ENCODE measurements at places on chromosomes 5 and 9.

DNA sequence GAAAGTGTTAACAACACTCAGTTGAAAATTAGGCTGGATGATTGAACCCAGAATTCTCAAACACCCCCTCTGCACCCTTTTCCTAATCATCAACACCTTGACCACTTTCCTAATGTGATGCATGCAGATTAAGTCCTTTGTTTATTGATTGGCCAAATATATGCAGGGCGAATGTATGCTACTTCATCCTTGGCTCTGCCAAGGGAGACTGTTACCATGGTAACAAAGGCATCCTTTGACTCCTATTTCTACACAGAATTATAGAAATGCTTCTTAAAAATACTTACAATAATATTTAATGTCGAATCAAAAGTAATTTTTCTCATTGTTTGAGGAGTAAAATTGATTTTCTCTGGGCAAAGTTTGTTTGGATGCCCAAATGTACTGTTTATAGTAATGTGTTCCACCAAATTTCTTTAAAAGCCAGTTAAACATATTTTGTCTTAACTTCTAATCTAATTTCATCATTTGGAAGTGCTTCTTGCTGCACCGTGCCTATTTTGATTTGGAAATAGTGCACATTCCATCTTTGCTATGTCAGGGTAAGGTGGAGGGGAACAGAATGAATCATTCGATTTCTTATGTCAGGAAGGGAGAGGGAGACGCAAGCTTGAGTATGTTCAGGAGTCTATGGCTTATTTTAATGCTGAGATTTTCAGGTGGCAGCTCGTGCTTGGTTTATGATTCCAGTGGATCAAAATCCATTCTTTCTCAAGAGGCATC is 1384.3 kb upstream of the WWC1 start:
- DNase-seq: no peak

GRCh38 chr9:92971776-92972175 is 24.5 kb downstream of the FGD3 start:
- no peak for DNase-seq

- DNase-seq: peak; percentile 50
Observed at GRCh38 chr9:97109194-97109811, 70.4 kb upstream of the CTSV start.

- no peak for DNase-seq
Observed at GRCh38 chr9:109652971-109653370, 127.0 kb upstream of the PALM2AKAP2 start.

- no peak for DNase-seq
Observed at GRCh38 chr9:17476401-17476800, 102.5 kb upstream of the SH3GL2 start.

- no peak for DNase-seq
Observed at GRCh38 chr5:12902611-12903010, 998.4 kb upstream of the CTNND2 start.

DNA sequence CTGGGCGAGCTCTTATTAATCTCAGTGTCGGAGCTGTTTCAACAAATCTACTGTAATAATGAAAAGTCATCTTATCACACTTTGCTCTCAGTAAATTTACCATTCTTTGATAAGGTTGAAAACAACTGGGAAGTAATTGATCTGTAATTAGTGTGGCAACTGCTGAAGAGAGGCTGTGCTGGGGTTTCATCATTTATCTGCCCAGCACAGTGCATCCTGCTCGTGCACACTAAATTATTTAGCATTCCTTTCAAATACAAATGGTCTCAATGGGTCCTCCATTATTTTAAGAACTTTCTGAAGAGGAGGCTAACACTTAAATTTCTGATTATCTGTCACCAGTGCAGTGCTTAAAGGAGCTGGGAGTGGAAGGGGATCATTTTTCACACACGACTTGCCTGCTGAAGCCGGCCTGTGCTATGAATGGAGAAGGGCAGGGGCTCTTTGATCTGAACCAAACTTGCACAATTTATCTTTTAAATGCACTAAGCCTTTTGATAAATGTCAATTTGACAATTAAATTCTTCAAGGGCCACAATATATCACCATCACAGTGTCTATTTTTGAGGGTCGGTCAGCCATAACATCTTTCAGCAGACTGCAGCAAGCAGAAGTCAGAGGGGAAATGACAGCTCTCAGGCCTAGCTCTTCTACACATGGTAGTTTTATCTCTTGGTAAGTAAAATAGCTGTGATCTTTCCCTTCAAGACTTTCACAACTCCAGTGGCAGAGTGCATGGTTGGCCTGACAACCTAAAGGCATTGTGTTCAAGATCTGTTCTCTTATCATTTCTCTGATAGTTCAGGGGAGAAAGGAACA is 106.4 kb upstream of the EFNA5 start:
- no peak for DNase-seq
